Stimulated activated CD4-positive, alpha-beta T cell treated with anti-CD3 and anti-CD28 coated beads, Interleukin-12 subunit alpha, Interleukin-12 subunit beta, amount 100 ng/mL, for 4 hours (primary cell): ENCODE measurements at places on chromosomes 4 and X.
A peak's percentile ranks its signal among the peaks of the same experiment; 100 is the strongest.

GRCh38 chr4:185192059-185192458 lies 11.7 kb downstream of the CFAP97 start:
- DNase-seq, result no peak

GRCh38 chrX:76253432-76253831 lies 80.6 kb downstream of the PBDC1 start:
- DNase-seq, result peak; percentile 6

GRCh38 chrX:33183361-33183760 lies 28.0 kb downstream of the DMD start:
- no peak for DNase-seq

DNA sequence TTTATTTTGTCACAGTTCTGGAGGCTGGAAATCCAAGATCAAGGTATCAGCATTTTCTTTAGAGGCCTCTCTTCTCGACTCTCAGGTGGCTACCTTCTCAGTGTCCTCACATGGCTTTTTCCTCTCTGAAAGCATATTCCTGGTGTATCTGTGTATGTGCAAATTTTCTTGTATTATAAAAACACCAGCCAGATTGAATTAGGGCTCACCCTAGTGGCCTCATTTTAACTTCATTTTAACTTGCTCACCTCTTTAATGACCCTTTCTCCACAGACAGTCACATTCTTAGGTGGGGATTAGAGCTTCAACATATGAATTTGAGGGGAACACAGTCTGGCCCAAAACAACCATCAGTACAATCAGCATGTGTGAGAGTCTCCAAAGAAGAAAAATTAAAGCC lies 542.4 kb upstream of the FAM241A start:
- no peak for DNase-seq

GRCh38 chr4:94228493-94229216 lies 21.0 kb downstream of the SMARCAD1 start:
- no peak for DNase-seq

GRCh38 chrX:153551135-153551534 lies 33.7 kb downstream of the ATP2B3 start:
- no peak for DNase-seq

GRCh38 chr4:74015126-74015780 lies 16.8 kb upstream of the CXCL5 start:
- no peak for DNase-seq
